ENCODE measurements at places on chromosomes 2 and 18. TPM values are rescaled to one million over a fixed set of nuclear protein-coding genes. Genes with fewer than 3 reads are reported as not detected.

TLK1 gene
- 24.6 TPM for total RNA-seq

GPBAR1 gene
- 0.37 TPM for total RNA-seq

KCTD1 gene
- 6.7 TPM for total RNA-seq

NPHP1 gene
- total RNA-seq = 6.9 TPM

TSPYL6 gene
- total RNA-seq = not detected

NAT8 gene
- not detected for total RNA-seq

POTEJ gene
- total RNA-seq = not detected

GPC1 gene
- total RNA-seq = 52.1 TPM

REEP1 gene
- not detected for total RNA-seq

CDCA7 gene
- 0.43 TPM for total RNA-seq

ASB18 gene
- not detected for total RNA-seq

LINC00305 gene
- total RNA-seq = not detected

PAX3 gene
- not detected for total RNA-seq

LRRC30 gene
- total RNA-seq = not detected

CD207 gene
- total RNA-seq = not detected

RAB27B gene
- 30.2 TPM for total RNA-seq

POTEE gene
- total RNA-seq = not detected

COMMD1 gene
- total RNA-seq = 41.5 TPM

TRAF3IP1 gene
- total RNA-seq = 9.9 TPM

STAT4 gene
- total RNA-seq = 2.0 TPM

ASXL3 gene
- 0.43 TPM for total RNA-seq

MOCOS gene
- 11.0 TPM for total RNA-seq

SLC38A11 gene
- 0.55 TPM for total RNA-seq

CDKL4 gene
- 3.4 TPM for total RNA-seq

ATP8B1 gene
- 8.2 TPM for total RNA-seq

TMEM87B gene
- total RNA-seq = 27.4 TPM

YWHAQ gene
- 238 TPM for total RNA-seq

TPO gene
- not detected for total RNA-seq

CCBE1 gene
- total RNA-seq = 21.7 TPM

MDH1B gene
- 1.4 TPM for total RNA-seq

TIGD1 gene
- total RNA-seq = 1.8 TPM

ANKRD30BL gene
- total RNA-seq = not detected

LHCGR gene
- not detected for total RNA-seq

FBXO36 gene
- total RNA-seq = 3.8 TPM

C2orf92 gene
- 1.5 TPM for total RNA-seq

LANCL1 gene
- 31.3 TPM for total RNA-seq

ZC3H6 gene
- 3.4 TPM for total RNA-seq

MYOM1 gene
- total RNA-seq = 1.3 TPM

ZNF385B gene
- not detected for total RNA-seq

SPRED2 gene
- total RNA-seq = 6.0 TPM

PLEK gene
- total RNA-seq = 1.1 TPM

MSTN gene
- 0.09 TPM for total RNA-seq

TXNDC9 gene
- 45.1 TPM for total RNA-seq

UGT1A8 gene
- total RNA-seq = 0.71 TPM

Measured in smooth muscle cell of bladder (primary cell).